ENCODE measurements at places on chromosomes 13 and 19.

GRCh38 chr19:14006766-14007562 lies 844 bp upstream of the RFX1 start:
- no peak for DNase-seq

GRCh38 chr13:49694446-49694845 lies 3.2 kb upstream of the EBPL start:
- no peak for DNase-seq

- no peak for DNase-seq
Measured at GRCh38 chr13:109870696-109871370, 84.5 kb upstream of the IRS2 start.

DNA sequence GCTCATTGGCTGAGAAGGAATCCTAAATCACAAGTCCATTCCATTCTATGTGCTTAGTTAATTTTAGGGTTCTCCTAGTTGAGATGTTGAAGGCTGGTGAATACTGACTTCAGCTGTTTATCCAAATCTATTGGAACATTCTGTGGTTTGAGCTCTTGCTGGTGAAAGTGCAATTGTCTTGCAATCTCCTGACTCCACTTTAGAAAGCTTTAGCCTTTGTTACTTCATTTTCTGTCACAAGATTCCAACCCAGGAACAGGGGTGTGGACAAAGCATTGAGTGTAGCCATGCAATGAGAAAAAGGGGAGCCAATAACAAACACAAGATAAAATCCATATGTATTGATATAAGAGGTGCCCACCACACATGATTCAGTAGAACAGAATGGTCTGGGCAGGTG lies 15.0 kb downstream of the CEACAM21 start:
- DNase-seq, result no peak

DNA sequence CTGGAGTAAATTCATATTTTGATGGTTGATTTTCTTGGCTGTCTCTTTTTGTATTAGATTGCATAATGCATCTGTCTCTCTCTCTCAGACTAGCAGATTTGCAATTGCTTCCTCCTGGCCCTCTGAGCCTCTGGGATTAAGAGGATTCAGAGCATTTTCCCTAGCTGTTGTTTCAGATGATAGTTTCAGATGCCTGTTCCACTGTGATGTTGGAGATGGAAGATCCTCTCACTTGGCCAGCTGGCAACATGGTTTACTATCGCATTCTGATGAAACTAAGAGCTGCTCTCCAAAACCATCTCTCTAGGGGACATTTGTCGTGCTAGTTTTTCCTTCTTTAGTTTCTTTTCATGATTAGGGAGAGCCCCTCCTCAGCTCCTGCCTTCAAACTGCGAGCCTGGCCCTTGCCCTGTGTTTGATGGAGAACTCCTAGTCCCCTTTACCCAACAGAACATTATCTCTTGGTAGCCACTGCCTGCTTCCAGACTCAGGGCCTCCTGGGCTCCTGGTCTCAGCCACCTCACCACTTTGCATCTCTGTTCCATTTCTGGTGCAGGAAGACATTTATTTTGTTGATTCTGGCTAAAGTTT lies 244.6 kb downstream of the B3GLCT start:
- DNase-seq, result no peak

DNA sequence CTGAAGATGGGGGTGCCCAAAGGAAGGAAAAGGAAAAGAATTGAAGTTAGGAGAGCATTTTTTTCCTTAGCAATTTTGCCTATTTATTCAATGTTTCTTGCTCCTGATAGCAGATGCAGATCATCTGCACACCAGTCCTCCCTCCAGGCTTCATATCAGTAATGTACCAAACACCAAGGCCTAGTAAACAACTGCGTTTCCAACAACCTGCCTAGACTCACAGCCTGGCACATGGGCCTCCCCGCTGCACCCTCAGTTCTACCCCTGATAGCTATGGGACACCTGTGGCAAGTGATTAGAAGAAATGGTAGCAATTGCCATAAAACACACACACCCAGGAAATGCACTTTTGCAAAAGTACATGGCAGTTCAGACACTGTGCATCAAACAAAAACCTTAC lies 30.4 kb upstream of the HMGB1 start:
- no peak for DNase-seq

GRCh38 chr13:46593398-46593797 lies 40.4 kb downstream of the LRCH1 start:
- DNase-seq, result no peak

All from cortex of kidney (tissue), 1 donor.